ENCODE measurements at places on chromosomes 12 and 14. TPM values are rescaled to one million over a fixed set of nuclear protein-coding genes. Genes with fewer than 3 reads are reported as not detected.

GRCh38 chr14:32821964-32822653 lies 116.6 kb upstream of the NPAS3 start:
- no peak for DNase-seq

The DPPA3 gene
- total RNA-seq = not detected

GRCh38 chr14:46322076-46322475 lies 329.5 kb downstream of the RPL10L start:
- DNase-seq = no peak

The CLEC9A gene
- total RNA-seq = not detected

The SLC17A8 gene
- total RNA-seq = 8.8 TPM

The LIMA1 gene
- 16.2 TPM for total RNA-seq

- DNase-seq = no peak
Observed at GRCh38 chr12:100166232-100166631, 23.6 kb upstream of the BLTP3B start.

Measured in cerebellum (tissue), 4 donors.